HuH-7 (cell line): ENCODE measurements at places on chromosomes 1 and 21.

- no peak for DNase-seq
These were observed 402.0 kb downstream of the LTN1 start for GRCh38 chr21:28590676-28591075.

GRCh38 chr1:6349254-6349943, 44.2 kb downstream of the ACOT7 start:
- DNase-seq, result no peak

DNA sequence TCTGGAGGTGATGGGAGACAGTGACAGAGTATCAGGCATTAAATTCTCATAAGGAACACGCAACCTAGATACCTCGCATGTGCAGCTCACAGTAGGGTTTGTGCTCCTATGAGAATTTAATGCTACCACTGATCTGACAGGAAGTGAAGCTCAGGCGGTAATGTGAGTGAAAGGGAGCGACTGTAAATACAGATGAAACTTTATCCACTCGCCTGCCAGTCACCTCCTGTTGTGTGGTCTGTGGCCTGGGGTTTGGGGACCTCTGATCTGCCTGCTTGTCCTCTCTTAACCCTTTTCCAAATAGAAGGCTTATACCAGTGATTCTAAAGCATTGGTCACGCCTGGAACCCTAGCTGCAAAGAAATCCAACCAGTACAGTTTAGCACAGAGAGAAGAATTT, 15.3 kb downstream of the GABPA start:
- no peak for DNase-seq

DNA sequence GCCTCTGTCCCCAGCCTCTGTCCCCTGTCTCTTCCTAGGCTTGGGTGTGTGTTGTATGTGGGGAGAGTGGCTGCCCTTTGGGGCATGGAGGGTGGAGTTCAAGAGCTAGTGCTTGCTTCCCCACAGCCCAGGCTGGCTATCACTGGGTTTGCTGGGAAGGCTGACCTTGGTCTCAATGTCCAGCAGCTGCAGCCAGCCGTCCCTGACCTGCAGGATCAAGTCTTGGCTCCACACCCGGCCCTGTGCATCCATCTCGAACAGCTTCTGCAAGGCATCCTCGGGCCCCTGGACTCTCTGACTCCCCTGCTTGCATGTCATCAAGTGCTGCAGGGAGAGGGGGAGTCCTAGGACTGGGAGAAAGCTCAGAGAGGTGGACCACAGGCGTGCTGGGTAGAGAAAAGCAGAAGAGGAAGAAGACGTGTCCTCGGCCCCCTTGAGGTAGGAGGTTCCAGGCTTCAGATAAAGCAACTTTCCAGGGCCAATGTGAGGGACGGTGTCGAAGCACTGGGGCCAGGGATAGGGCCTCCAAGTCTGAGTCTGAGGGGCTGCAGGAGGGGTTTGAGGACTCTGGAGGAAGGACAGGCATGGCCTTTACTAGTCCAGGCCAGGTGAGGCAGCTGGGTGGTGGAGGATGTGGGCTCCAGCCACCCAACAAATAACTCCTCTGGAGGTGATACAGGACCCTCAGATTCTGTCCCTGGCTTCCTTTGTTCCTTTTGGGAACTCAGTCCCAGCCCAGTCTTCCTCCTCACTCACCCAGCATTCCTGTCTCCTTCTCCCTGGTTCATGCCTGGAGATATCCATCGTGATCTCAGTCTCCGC, 4.0 kb downstream of the EPS8L3 start:
- DNase-seq, result no peak

- DNase-seq, result no peak
These were observed 484.3 kb downstream of the LMO4 start for GRCh38 chr1:87812871-87813577.

DNA sequence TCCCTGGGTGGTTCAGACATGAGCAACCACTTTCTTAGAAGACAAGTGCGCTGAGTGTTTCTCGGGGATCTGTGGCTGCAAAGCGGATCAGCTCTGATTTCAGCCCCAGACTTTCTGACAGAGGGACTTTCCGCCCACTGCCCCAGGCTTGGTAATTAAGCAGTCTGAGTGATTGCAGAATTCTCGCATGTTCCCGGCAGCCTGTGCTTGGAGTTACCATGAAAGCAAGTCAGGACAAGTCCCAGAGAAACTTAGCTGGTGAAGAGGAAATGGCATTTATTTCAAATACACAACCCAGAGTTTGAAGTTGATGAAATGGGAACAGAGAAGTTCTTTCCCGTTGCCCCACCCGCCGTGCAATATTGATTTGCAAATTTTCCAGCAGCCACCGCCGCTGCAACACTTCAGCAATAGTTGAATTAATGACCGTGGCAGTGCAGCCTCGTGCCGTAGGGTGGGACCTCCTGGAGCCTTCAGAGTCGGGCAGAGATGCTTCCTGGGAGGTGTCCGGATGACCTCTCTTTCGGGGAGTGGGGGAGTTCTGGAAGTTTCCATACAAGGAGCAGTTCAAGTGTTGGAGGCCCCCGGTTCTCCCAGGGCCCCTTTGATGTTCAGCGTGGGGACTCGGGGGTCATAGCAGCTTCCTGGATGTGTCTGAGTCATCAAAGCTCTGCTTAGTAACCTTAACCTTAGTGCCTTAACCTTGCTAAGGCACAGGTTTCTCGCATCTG, 134.7 kb downstream of the KAZN start:
- DNase-seq, result no peak

GRCh38 chr1:4494027-4494426, 160.4 kb upstream of the AJAP1 start:
- no peak for DNase-seq

DNA sequence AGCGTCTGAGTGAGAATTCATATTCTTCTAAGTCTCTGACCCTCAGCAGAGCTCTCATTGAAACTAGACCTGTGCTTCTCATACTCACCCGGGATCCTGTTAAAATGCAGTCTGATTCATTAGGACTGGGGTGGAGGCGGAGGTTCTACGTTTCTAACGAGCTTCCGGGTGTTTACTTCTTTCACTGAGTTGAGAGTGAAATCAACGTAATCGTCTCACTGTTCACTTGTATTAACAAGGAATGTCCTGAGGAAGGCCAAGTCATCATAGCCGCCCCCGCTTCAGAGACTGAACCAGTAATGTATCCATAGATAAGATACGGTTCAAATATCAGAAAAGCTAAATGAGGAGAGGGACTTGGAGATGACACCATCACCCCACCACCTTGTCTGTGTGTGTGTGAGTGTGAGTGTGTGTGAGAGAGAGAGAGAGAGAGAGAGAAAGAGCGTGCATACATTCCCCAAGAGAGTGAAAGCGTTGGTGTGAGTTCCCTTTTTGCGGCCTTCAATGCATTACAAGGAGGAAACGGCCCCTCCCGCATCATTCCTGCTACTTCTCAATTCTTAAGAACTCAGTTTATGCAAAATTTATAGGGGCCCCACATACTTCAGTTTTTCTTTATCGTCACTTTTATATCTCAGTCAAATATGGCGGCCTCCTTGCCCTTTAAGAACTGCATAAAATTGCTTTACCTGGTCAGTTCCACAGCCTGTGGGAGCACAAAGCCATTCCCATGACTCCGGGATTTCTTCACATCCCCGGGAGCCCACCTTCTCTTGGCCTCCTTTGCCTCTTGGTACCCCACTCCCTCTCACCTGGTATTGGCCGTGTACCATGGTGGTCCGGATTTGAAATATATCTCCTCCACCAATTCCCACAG, 19.8 kb downstream of the KMO start:
- no peak for DNase-seq

- no peak for DNase-seq
These were observed 43.7 kb upstream of the KCNK1 start for GRCh38 chr1:233570216-233570615.
